ENCODE measurements at places on chromosomes 1 and 21.
A peak's percentile ranks its signal among the peaks of the same experiment; 100 is the strongest.

DNA sequence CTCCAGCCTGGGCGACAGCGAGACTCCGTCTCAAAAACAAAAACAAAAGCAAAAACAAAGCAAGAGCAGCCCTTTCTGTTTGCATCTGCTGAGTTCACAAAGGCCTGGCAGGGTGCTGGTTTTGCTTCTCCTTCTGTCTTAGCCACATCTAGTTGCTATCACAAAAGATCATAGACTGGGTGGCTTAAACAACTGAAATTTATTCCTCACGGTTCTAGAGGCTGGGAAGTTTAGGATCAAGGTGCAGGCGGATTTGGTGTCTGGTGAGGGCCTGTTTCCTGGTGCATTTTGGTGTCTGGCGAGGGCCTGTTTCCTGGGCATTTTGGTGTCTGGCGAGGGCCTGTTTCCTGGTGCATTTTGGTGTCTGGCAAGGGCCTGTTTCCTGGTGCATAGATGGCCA, 471.3 kb downstream of the CAMTA1 start:
- DNase-seq: no peak

DNA sequence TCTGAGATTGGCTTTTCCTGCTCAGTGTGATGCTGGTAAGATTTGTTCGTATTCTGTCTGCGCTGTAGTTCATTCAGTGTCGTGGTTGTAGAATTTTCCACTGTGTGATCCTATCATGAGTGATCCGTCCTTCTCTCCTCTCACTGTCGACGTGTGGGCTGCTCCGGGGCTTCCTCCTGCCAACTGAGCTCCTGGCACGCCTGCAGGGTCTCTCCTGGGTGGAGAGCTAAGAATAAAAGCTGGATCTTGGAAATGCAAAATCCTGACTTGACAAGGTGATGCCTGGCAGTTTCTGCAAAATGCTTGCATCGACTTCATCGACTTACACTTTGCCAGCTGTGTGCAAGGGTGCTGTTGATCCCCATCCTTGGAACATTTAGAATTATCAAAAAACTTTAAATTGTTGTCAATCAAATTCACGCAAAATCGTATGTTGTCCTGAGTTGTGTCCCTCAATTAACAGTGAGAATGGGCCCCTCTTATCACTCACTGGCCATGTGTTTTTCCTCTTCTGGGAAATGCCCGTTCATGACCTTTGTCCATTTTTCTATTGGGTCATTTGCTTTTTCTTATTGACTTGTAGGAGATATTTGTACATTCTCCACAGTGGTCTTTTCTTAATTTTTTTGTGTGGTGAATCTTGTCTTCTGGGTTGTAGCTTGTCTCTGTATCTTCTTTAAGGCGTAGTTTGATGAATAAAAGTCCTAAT, 125.5 kb downstream of the CRYAA start:
- peak; percentile 26 for DNase-seq

DNA sequence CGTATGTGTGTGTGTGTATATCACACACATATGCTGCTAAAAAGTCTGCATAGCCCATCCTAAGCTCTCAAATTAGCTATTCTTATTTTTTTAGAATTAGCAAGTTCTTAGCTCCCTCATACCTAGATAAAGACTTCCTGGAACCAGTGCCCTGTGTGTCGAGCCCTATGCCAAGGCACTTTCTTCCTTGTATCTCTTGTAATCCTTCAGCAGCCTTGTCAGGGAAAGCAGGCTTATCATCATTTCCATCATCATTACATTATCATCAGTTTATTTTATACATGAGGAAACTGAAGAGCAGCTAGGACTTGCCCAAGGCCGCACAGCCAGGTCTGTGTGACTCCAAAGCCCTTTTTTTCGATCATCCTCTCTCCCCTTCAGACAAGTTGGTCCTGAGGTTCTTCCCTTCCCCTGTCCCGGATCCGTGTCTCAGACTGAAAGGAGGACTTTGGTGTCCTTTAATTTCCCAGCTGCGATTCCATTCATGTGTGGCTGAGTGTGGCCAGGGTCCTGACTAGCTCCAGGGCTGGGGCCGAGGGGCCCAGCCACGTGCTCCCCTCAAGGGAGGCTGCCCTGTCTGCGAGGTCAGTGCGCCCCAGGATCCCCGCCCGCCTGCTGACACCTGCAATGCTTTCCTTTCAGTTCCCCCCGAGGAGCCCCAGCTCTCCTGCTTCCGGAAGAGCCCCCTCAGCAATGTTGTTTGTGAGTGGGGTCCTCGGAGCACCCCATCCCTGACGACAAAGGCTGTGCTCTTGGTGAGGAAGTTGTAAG, 24.9 kb downstream of the IL6R start:
- no peak for DNase-seq

- no peak for DNase-seq
Measured at GRCh38 chr1:205921570-205921909, 21.7 kb downstream of the SLC26A9 start.

DNA sequence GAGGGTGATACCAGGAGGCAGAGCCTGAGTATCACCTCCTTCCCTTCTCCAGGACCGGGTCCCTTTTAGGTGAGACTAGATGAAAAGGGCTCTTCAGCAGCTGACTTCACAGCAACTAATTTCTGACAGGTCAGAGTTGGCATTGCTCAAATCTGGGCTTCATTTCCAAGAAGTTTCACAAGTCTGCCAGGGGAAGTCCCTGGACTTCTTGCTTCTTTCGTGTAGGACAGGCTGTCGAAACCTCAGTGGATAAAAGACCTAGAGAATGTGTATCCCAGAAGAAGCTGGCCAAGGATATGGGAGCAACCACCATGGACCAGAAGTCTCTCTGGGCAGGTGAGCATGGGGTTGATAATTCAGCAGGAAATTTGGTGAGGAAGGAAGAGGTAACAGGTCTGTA, at the start of gene CHI3L2:
Gene CHI3L2 (plus strand): TSS at position 280 of the 400 bp plus-strand sequence. CDS start 17 bp downstream, at position 297.
- DNase-seq: no peak

DNA sequence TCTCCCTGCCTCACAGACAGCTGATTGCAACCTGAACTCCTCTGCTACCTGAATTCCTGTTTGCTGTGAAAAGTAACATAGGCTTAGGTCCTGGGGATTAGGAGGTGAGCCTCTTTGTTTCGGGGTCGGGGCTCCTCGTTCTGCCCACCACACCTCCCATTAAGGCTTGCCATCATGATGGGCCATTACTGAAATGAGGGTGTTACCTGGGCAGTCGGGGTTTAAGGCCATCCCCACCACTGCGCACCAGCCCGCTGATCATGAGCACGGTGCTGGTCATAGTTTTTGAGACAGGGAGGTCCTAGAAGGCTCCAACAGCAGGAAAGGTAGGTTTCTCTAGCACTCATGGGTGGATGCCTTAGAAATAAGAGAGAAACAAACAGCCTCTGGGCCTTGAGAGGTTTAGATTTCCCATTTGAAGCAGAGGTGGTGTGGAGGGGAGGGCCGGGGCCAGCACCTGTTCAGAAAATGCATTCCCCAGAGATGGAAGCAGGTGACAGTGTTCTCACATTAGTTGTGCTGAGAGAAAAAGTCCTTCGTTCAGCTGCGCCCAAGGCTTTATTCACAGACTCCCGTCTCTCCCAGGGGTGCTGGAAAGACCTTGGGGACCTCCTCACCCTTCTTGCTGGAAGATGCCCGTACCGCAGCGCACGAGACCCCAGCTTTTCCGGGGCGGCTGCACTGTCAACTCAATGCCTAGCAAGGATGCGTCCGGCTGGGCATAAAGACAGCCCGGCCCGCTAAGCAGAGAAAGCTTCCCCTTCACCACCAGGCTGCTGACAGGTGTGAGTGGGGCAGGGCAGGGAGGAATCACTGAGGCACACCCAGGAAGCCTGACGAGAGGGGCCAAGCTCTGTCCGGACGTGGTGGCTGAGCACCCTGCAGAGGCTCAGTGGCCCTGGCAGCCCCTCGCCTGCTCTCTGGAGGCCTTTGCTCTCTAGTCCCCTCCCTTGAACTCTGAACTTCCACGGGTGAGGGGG, 125.5 kb downstream of the PGBD5 start:
- no peak for DNase-seq

DNA sequence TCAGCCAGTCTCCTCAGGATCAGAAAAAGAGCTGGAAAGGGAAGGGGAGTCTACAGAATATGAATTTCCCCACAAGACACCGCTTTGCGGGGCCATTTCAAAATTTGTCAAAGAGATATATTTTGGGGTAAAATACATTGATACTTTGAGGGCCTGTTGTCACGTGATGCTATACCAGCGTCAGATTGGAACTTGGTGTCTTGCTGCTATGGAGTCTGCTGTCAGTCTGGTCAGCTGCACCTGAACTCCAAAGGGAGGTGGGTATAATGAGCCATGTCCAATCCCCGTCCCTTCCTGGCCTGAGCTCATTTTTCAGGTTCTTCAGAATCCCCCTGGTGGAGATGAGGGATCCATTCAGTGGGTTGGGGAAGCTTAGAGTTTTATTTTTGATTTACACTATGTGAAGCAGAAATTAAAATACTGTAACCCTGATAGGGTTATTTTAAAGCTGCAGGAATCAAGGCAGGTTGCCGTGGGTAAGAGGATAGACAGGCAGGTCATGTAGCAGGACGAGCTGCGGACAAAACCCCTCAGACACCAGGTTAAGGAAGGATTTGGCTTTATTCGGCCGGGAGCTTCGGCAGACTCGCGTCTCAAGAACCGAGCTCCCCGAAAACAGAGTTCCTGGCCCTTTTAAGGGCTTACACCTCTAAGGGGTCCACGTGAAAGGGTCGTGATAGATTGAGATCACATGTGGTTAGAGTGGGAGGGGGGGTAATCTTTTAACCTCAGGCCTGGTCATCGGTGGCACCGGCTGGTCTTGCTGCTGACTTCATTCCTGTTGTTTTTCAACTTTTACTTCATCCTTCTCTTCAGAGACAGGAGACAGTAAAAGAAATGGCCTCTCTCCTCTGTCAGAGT, 2.2 kb upstream of the POFUT2 start:
- DNase-seq: peak; percentile 3

DNA sequence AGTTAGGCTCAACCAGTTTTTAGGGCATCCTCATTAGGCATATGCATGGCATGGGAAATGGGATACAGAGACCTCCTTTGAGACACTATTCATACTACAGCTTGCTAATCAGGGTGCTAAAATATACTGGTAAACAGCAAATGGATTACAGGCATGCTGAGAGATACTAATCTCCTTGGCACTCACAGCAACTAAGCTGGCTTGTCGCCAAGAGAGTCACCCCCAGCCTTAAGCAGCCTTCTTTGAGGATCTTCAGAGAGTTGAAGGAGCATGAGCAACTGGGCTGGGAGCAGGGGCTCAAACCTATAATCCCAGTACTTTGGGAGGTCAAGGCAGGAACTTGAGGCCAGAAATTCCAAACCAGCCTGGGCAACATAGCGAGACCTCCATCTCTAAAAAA, 120.1 kb upstream of the NR5A2 start:
- DNase-seq: no peak

DNA sequence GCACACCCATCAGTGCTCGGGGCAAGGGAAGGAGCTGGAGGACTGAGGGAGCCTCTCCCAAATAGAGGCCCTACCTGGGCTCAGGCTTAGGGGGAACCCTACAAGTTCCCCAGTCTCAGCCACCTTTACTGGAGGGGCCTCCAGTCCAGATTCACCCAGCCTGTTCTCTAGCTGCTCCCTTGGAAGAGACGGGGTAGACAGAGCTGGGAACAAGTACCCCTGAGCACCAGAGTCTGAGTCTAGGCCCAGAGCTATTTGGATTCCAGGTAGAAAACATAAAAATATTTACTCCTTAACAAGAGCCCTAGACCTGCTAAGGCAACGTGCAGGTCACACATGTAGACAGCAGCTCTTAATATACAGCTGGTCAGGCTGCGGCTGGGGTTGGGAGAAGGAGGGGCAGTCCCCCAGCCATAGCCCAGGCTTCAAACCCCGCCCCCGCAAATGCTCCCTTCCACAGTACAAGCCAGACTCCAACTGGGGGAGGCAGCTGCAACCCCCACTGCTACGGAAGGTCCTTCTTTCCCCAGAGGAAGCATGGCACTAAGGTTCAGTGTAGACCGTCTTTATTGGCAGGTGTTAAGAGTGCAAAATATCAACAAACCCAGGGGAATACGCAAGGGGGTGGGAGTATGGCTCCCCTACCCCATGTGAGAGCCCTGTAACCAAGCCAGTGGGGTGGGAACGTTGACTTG, 8.0 kb downstream of the TENT5B start:
- peak; percentile 79 for DNase-seq

DNA sequence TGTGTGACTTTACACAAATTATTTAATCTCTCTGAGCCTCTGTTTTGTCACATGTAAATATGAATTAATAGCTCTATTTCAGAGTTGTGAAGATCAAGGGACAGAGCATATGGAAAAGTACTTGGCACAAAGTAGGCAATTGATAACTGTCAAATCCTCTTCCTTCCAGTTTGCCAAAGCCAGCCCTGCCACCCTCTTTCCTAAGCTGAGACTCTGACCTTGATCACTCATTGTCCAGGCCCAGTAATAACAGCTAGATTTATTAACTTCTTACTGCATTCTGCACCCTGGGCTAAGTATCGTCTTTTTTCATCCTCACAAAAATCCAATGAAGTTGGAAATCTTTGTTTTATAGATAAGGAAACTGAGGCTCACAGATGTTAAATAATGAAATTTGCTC, 70.8 kb upstream of the ATP1A1 start:
- DNase-seq: no peak

DNA sequence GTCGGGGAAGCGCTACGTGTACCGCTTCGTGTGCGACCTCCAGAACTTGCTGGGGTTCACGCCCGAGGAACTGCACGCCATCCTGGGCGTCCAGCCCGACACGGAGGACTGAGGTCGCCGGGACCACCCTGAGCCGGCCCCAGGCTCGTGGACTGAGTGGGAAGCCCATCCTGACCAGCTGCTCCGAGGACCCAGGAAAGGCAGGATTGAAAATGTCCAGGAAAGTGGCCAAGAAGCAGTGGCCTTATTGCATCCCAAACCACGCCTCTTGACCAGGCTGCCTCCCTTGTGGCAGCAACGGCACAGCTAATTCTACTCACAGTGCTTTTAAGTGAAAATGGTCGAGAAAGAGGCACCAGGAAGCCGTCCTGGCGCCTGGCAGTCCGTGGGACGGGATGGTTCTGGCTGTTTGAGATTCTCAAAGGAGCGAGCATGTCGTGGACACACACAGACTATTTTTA, 17.1 kb downstream of the ETS2 start:
- DNase-seq: no peak

- DNase-seq: no peak
Measured at GRCh38 chr1:115669886-115670285, 28.1 kb downstream of the VANGL1 start.

- no peak for DNase-seq
Measured at GRCh38 chr1:212402666-212403321, 11.9 kb downstream of the PACC1 start.

GRCh38 chr1:16117936-16118335, 37.9 kb downstream of the EPHA2 start:
- no peak for DNase-seq

DNA sequence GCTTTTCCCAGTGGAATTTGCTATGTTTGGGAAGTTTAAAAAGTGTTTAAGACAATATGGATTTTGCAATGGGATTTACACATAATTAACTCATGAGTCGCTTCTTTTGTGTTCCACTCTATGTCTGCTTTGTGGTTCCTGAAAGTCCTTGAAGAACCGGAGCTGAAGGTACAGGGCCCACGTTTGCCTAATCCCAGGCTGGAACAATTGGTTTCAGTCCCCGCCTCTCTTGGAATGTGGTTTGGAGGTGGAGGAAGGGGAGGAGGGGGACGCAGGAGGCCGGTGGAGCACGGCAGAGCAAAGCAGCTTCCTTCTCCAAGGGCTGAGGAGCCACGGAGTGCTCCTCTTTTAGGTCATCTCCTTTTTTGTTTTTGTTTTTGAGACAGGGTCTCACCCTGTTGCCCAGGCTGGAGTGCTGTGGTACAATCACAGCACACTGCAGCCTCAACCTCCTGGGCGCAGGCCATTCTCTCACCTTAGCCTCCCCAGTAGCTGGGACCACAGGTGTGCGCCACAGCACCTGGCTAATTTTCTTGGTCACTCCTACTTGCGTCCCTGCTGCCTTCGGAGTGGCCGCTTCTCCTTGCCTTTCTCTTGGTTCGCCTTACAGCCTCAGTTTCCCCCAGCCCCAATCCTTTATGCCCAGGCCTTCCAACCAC, 129.5 kb upstream of the ERRFI1 start:
- DNase-seq: peak; percentile 56

- DNase-seq: no peak
Measured at GRCh38 chr1:183676586-183677189, 23.6 kb upstream of the APOBEC4 start.
